GM23338 (cell line): ENCODE measurements at places on chromosomes 1 and 21. TPM values are rescaled to one million over a fixed set of nuclear protein-coding genes. Genes with fewer than 3 reads are reported as not detected.

DNA sequence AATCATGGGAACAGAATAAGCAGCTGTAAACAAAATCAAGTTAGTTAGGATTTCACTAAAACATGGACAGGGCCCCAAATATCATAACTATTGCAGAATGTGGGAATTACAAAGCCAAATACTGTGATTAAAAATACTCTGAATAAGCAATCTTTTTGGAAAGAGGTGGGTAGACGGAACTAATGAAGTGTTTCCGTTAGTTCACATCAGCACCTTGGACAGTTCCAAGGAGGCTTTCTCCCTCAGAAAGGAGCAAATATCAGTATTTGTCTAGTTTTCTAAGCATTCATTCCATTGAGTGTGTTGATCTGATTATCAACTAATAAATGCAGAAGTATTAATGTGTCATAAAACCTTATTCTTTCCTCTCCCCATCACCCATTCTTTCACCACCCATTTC lies 97.4 kb downstream of the FAM78B start:
- no peak overlapping the region for H3K27ac ChIP-seq
- no peaks in the 10 kb centered on the region for H3K27me3 ChIP-seq
- no peaks in the 10 kb centered on the region; the same call in 1 of the 2 replicates for H3K4me1 ChIP-seq

GRCh38 chr1:232452117-232452516 lies 177.8 kb downstream of the SIPA1L2 start:
- H3K4me3 ChIP-seq: no peak overlapping the region
- no peak overlapping the region for H3K27ac ChIP-seq
- peaks cover 24% of the 10 kb centered on the region for H3K4me1 ChIP-seq
- no peaks in the 10 kb centered on the region for H3K27me3 ChIP-seq
- no peak for DNase-seq

DNA sequence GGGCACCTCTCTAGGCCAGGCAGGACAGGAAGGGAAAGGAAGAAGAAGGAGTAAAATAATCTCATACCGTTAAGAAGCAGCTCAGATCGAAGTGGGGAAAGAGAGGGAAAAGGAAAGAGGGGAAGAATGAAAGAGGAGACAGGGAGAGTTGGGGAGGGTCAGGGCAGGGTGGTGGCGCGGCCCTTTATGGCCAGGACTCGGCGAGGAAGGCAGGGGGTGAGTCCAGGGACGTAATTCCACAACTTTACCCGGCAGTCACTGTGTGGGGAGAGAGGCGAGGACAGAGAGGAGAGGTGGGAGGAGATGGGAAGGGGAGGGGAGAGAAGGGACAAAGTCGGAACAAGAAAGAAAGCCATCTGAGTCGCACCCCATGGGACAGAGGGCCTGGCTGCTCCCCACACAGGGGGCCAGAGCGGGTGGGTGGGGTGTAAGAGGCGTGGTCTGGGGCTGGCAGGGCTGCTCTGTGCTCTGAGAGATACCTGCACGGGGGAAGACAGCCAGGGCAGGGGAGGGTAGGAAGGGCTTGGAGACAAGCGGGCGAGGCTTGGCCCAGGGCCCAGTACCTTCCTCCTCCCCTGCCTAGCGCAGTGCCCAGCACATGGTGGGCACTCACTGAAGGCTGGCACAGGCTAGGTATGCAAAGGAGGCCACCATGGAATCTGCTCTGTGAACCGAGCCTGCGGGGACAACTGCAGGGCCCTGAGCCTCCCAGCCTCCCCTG lies 49.4 kb downstream of the KIF21B start:
- peaks cover 7% of the 10 kb centered on the region; the same call in 1 of the 2 replicates for H3K36me3 ChIP-seq
- no peaks in the 10 kb centered on the region for H3K27me3 ChIP-seq
- no peaks in the 10 kb centered on the region for H3K4me1 ChIP-seq
- H3K4me3 ChIP-seq: no peak overlapping the region

- no peaks in the 10 kb centered on the region for H3K27me3 ChIP-seq
- H3K4me1 ChIP-seq: no peaks in the 10 kb centered on the region
- DNase-seq: no peak
- no peak overlapping the region for H3K4me3 ChIP-seq
Observed at GRCh38 chr21:33514229-33514628, 22.7 kb upstream of the DNAJC28 start.

GRCh38 chr1:88537787-88538186 lies 146.3 kb upstream of the PKN2 start:
- no peak overlapping the region for H3K27ac ChIP-seq
- DNase-seq: no peak
- no peaks in the 10 kb centered on the region for H3K36me3 ChIP-seq
- H3K4me3 ChIP-seq: no peak overlapping the region
- H3K27me3 ChIP-seq: no peaks in the 10 kb centered on the region
- no peaks in the 10 kb centered on the region for H3K4me1 ChIP-seq

DNA sequence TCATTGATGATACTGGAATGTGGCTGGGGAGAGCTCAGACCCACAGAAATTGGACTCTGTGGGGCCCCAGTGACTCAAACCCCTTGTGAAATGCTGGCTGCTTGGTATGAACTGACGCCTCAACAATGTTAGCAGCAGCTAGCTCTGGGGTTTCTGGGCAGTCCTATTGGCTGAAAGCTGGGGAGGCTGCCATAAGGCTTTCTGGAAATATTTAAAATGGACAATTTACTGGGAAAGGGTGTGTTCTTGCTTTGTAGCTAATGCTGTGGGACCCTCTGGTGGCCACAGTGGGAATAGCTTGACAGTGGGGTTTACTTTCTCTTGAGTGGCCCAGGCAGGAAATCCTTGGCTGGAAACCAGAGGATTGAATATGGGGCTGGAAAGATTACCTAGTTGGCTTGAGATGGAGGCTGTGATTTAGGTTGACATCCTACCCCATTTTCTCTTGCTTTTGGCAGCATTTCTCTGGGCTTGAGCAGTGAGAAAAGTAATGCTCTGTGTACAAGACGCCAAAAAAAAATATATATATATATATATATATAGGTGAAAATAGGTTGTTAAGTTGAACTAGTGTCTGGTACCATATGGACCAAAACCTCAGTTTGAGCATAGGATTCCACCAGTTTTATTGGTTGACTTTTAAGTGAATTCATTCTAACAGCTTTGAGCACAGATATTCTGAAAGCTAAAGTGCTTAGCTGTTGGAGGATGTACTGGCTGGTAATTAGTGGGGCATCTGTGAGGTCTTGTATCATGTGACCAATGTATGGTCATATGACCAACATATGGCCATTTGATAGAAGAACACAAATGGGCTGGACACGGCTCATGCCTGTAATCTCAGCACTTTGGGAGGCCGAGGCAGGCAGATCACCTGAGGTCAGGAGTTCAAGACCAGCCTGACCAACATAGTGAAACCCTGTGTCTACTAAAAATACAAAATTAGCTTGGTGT lies 8.2 kb upstream of the S100A10 start:
- H3K27ac ChIP-seq: no peak overlapping the region
- peak; percentile 90 for DNase-seq
- no peaks in the 10 kb centered on the region for H3K36me3 ChIP-seq
- no peak overlapping the region for H3K4me3 ChIP-seq
- H3K27me3 ChIP-seq: no peaks in the 10 kb centered on the region

DNA sequence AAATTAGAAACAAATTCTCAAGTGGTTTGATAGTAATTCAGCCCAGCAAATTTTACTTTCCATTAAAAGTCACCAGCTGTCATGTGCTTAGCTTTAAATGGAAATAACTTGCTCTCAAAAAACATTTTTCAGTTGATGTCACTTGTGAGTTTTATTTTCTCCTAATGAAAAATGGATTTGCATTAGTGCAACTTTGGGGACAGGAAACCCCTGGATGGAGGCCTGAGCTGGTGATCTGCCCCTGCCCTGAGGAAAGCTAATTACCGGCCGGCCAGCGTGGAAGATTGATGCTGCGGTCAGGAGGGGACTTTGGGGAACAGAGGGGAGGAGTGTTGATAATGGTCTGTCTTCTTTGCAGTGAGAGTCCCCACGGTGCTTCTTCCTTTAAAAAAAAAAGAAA lies 66.8 kb upstream of the ANGPTL1 start:
- H3K4me1 ChIP-seq: no peaks in the 10 kb centered on the region
- H3K27me3 ChIP-seq: no peaks in the 10 kb centered on the region
- H3K4me3 ChIP-seq: no peak overlapping the region
- no peaks in the 10 kb centered on the region for H3K36me3 ChIP-seq
- no peak overlapping the region for H3K27ac ChIP-seq

DNA sequence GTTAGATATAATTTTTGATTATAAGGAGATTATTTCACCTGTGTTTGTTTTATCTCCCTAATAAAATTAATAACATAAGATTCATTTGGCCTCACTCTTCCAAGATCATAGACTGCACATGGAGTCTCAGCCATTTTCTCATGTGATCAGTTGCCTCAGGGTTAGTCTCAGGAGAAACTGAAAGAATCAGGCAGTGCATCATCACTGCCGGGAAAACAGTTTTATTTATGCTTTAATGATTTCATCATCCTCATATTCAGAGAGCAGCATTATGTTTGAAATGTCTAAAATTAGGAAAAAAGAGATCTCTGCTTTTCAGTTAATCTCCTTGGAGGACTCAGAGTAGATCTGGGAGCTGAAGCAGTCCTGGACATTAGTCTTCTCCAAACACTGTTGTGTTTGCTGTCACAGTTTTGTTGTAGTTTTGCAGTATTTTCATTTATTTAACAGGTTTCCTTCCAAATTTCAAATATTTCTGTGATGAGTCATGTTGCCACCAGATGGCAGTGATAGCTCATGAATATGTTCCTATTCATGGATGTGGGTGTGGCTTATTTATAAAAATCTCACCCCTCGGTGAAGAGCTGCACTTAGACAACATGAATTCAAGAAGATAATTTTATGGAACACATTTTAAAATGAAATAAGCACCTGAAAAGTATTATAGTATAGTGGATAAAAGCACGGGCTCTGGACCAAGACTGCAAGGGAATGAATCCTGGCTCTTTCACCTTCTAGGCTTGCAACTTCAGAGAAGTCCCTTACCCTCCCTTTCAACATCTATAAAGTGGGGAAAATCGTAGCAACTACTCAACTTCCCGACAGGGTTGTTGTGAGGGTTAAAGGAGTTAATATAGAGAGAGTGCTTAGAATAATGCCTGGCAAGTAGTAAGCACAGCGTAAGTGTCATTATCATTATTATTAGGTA lies 31.2 kb downstream of the CHD1L start:
- H3K4me1 ChIP-seq: peaks cover 4% of the 10 kb centered on the region; the same call in 1 of the 2 replicates
- no peak overlapping the region for H3K4me3 ChIP-seq
- H3K36me3 ChIP-seq: peaks cover 28% of the 10 kb centered on the region
- H3K27me3 ChIP-seq: no peaks in the 10 kb centered on the region
- H3K27ac ChIP-seq: no peak overlapping the region
- DNase-seq: peak; percentile 76

DNA sequence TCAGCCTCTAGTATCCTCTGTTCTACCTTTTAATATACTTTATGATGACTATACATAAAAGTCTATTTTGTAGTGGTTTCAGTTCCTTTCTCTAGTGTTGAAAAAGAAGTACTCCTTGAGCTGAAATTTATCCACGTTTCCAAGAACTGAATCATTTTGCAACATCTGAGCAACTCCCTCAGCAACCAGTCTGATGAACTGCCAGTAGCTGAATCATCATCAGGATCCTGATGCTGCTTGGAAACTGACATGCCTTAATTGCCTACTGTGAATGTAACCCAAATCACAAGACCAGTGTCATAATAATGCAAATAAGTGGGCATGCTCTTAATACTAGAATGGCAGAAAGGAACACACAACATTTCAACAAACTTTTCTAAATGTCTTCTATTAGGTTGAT lies 103.3 kb downstream of the CYYR1 start:
- H3K36me3 ChIP-seq: no peaks in the 10 kb centered on the region
- no peak overlapping the region for H3K4me3 ChIP-seq
- H3K4me1 ChIP-seq: no peaks in the 10 kb centered on the region
- no peak overlapping the region for H3K27ac ChIP-seq
- no peaks in the 10 kb centered on the region for H3K27me3 ChIP-seq
- no peak for DNase-seq

GRCh38 chr1:177573901-177574300 lies 396.0 kb downstream of the SEC16B start:
- H3K27me3 ChIP-seq: no peaks in the 10 kb centered on the region
- no peak overlapping the region for H3K4me3 ChIP-seq
- H3K36me3 ChIP-seq: no peaks in the 10 kb centered on the region
- H3K27ac ChIP-seq: no peak overlapping the region

DNA sequence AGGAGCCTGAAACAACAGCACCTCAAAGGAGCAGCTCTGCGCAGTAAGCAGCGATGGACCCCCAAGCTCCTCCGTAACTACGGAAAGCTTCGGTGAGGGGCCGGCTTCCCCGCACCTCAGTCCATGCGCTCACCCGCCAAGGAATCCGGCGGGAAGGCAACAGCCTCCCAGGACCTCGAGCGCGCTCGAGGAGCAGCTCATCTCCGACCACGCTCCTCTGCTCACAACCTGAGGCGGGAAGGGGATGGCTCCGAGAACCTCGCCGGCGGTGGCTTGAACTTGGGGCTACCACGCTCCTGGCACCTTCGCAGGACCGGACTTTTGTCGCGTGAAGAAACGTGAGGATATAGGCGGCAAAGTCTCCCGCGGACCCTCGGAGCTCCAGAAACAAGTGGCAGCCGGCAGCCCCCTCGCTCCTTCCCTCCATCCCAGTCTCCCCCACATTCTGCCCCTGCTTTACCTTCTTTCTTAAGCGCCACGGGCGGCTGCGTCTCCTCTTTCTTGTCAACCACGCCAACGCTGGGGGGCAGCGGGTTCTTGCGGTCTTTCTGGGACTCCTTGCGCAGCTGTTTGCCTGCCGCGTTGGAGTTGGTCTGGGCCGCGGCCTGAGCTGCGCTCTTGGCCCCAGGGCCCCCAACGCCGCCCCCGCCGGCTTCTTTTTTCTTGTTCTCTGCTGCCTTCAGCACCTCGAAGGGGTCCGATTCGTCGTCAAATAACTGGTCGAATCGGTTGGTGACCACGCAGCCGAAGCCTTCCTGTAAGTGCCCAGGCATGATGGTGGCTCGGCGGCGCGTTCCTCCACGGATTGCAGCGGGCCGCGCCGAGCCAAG lies 459 bp downstream of the SERBP1 start:
- H3K27me3 ChIP-seq: no peaks in the 10 kb centered on the region
- H3K4me3 ChIP-seq: peak overlapping the region; percentile 66
- DNase-seq: peak; percentile 29

GRCh38 chr1:99643021-99643779 lies 2.7 kb upstream of the PALMD start:
- H3K4me1 ChIP-seq: peaks cover 24% of the 10 kb centered on the region
- H3K36me3 ChIP-seq: no peaks in the 10 kb centered on the region
- no peaks in the 10 kb centered on the region for H3K27me3 ChIP-seq
- H3K4me3 ChIP-seq: no peak overlapping the region

- peak overlapping the region; percentile 68 for H3K4me3 ChIP-seq
- peak; percentile 62 for DNase-seq
- H3K27ac ChIP-seq: no peak overlapping the region
- H3K36me3 ChIP-seq: no peaks in the 10 kb centered on the region
Observed at GRCh38 chr1:26697978-26698849, 2.4 kb downstream of the ARID1A start.

DNA sequence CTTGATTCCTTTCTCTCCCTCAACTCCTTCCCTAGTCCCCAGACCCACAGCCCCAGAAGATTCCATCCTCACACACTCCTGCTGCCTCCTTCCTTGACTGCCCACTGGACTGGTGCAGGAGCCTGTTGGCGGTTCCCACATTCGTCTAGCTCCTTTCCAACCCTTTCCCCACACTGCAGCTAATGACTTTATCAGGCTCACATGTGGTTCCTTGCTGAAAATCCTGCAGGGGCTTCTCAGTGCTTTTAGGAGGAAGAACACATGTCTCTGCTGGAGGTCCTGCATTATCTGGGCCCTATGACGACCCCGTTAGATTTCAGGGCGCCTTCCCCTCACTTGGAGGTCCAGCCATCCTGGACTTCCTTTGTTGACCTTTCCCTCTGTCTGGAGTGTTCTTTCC lies 50.2 kb downstream of the EDN2 start:
- no peaks in the 10 kb centered on the region for H3K4me1 ChIP-seq
- no peak overlapping the region for H3K27ac ChIP-seq
- no peak overlapping the region for H3K4me3 ChIP-seq
- no peaks in the 10 kb centered on the region for H3K36me3 ChIP-seq
- no peak for DNase-seq

The LYPD8 gene
- total RNA-seq: not detected in 2 replicates

The CHD5 gene
- 1.0 and 1.4 TPM in 2 replicates for total RNA-seq

The LAMC2 gene
- 19.0 and 19.5 TPM in 2 replicates for total RNA-seq

The LCE2A gene
- not detected in 2 replicates for total RNA-seq

The PCP4 gene
- total RNA-seq: 1.6 TPM in 1 of 2 replicates, not detected in the other

The CFHR4 gene
- not detected in 2 replicates for total RNA-seq
